ENCODE measurements at places on chromosomes 4 and X.

DNA sequence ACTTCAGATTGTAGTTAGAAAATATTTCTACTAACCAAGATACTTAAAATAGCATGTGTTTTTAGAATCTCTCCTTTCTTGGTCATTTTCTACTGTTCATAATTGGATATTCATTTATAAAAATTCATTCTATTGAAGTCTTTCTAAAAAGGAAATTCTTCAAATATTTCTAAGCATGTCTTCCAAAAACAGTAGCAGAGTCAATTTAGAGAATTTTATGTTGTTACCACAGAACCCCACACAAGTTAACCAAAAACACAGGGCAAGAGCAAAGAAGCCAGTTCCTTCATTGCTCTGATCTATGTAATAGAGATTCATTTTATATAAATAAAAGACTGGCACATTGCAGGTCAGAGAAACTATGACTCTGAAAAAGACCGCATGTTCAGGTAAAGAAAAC, 345.1 kb upstream of the PITX2 start:
- DNase-seq: no peak

DNA sequence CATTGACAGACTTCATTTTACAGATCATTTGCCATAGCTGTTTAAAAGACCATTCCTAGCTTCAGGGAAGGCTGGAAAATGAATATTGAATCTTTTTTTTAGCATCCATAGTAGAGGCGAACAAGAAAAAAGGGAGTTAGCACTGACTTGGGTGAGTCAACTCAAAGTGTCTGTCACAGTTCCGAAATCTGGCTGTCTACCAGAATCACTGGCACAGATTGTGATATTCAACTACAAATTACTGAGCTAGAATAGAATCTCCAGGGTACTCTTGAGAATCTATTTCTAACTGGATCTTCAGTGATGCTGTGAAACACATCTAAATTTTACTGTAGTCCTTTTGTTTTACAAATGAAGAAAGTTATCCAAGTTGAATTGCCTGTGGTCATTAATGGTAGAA, 31.5 kb downstream of the SEC24B start:
- no peak for DNase-seq

GRCh38 chrX:24536551-24536950, 71.5 kb downstream of the PDK3 start:
- DNase-seq: no peak

DNA sequence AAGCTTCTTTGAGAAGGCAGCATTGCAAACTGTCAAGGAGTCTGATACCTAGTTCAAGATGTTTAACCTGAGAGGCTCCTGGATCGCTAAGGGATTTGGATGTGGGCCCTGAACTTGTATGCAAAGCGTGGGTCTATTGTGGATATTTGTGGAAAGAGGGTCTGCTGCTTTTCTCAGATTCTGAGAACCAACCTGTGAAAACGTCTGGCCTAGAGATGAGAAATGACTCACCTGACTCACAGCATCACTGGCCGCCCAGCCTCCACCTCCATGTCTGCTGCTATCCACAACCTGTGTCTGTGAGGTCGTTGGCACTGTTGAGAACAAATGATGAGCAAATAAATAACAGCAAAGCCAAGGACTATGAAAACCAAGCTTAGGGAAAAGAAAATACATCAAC, 33.3 kb upstream of the PROM1 start:
- DNase-seq: no peak

- no peak for DNase-seq
Observed at GRCh38 chr4:121860121-121860520, 10.2 kb downstream of the BBS7 start.

- DNase-seq: no peak
Observed at GRCh38 chrX:13764281-13764680, 29.7 kb downstream of the OFD1 start.

DNA sequence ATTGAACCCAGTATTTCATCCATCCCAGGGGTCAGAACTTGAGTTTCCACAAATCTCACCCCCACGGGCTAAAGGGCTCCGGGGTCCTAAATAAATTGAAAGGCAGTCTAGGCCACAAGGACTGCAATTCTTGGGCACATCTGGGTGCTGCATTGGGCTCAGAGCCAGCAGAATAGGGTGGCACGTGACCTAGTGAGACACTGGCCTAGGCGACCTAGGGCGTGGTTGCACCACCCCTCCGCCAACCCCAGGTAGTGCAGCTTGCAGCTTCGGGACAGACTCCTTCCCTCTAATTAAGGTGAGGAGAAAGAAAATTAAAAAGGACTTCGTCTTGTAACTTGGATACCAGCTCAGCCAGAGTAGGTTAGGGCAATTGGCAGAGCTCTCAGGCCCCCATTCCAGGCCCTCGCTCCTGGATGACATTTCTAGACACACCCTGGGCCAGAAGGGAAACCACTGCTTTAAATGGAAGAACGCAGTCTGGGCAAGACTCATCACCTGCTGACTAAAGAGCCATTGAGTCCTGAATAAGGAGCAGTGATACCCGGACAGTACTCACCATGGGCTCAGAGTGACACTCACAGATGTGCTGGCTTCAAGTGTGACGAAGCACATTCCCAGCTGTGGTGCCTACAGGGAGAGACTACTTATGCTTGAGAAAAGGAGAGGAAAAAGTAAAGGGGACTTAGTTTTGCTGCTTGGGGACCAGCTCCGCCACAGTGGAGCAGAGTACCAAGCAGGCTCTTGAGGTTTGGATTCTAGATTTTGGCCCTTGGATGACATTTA, 735.4 kb downstream of the FSTL5 start:
- no peak for DNase-seq

DNA sequence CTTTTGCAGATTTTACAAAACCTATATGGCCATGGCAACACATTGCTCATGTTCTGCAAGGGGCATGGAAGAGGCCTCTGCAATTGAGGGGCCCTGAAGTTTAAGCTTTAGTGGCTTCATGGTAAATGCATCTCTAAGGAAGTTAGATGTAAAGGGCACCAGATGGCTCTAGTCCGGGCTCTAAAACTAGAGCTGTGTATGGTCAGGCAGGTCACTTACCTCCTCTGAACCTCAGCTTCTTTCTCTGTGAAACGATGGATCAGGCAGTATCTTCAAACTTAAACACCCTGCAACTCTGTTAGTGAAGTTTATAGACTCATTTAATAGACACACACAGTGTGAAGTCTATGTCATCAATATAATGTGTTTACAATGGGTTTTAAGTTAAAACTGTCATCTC, 10.0 kb downstream of the MAGEB17 start:
- DNase-seq: no peak

DNA sequence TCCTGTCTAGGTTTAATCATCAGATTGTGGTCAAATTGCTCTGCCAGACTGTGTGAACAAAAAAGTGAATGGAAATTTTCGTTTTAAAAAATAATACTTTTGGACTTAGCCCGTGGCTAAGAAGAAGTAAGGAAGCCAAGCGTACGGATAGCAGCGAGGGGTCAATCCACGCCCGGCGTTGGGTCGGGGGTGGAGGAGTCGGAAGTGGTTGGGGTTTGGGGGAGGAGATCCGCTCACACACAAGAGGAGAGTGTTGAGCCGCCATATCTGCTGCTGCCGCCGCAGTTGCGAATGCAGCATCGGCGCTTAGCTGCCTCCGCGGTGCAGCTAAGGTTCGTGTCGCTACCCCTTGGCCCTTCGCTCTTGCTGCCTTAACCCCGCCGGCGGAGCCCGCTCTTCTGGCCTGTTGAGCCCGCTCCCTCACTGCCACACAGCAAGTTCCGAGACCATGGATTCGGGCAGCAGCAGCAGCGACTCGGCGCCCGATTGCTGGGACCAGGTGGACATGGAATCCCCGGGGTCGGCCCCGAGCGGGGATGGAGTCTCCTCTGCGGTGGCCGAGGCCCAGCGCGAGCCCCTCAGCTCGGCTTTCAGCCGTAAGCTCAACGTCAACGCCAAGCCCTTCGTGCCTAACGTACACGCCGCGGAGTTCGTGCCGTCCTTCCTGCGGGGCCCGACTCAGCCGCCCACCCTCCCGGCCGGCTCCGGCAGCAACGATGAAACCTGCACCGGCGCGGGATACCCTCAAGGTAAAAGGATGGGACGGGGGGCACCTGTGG, at the start of gene GSPT2:
GSPT2 (plus strand) TSS at position 264 of the 779 bp plus-strand sequence; CDS start at position 449, 185 bp downstream.
- peak; percentile 53 for DNase-seq

- no peak for DNase-seq
Observed at GRCh38 chrX:138791551-138791950, 80.0 kb upstream of the FGF13 start.

- DNase-seq: no peak
Observed at GRCh38 chr4:108543359-108543968, 76.9 kb upstream of the RPL34 start.

GRCh38 chrX:69232945-69233344, 67.7 kb upstream of the PJA1 start:
- DNase-seq: no peak

DNA sequence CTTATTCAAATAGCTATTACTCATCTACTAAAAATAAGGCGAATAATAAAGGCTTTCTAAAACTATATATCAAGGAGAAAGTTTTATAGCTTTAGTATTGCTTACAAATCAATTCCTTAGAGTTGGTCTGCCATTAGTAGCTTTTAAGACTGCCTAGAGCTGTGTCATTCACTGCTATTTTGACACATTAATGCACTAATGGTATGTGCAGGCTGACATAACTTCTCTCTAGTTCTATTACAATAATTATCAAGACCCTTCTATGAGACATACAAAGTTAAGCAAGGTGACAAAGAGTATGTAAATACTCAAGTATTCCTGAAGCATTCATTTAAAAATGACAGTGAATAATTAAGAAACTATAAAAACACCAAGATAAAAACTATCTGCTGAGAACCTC, 625.3 kb downstream of the STPG2 start:
- no peak for DNase-seq

DNA sequence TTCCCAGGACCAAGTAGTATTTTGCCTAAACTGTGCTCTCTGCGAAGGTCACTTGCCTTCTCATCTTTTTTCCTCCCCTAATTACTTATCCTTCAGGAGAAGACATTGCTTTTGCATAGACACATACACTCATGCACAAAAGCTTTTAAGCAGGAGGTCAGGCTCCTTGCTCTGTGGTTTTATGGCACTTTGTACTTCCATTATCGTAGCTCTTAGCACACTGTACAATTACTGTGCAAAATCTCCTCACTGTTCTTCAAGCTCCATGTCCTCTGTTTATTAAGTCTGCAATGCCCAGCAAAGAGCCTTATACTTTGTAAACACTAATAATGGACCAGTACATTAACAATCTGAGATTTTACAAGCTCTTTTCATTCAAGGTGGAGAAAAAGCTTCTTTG, 188.4 kb upstream of the GNPDA2 start:
- DNase-seq: no peak

- no peak for DNase-seq
Observed at GRCh38 chr4:38123555-38123954, 163.4 kb downstream of the PTTG2 start.

- DNase-seq: no peak
Observed at GRCh38 chr4:143633833-143634232, 66.6 kb downstream of the FREM3 start.

DNA sequence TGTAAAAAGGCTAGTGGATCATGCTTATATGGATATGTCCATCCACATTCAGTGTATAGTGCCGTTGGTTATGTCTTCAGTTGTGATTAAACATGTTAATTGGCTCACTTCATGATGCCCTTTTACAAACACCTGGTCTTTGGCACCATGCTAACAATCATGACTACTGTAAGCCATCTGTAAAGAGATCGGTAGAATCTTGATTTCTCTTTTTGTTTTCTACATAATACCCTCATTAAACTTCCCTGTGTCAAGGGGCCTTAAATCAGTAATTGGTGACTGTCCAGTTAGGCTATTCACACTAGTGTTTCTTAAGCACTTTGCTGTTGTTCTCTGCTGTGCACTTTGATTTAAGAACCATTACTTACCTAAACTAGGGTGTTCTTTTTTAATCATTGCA, 475.2 kb downstream of the RPA4 start:
- no peak for DNase-seq

DNA sequence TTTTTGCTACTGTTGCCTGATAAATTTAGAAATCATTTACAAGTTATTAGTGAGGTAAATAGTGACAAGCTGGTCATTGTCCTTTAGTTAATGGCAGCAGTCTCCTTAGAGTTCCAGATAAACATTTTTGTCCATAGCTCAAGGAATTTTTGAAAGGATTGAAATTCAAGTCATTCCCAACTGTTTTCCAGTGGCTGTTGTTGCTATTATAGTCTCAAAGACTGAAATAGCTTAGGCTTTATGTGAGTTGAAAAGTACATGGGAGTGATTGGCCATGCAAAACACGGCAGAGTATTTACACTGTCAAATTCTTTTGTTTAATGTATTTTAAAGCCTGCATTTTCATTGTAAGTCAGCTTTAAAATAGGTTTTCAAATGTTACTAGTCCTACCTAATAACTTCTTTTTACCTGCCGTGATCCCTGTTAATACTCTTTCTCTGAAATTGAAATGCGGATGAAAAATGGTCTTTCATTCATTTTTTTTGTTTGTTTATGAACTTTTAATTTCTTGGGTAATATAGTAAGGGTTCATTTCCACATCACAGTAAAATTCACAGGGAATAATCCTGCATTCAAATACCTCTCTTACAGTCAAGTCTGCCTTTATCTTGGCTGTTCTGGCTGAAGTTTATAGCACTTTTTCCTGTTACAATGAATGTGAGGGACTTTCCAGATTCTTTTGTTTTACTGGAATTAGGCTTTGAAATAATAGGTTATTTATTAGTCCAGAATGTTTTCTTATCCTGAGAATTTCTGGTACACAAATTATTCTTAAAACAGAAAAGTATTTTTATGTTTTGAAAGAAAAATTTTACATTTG, 85.1 kb downstream of the PDLIM5 start:
- DNase-seq: no peak

DNA sequence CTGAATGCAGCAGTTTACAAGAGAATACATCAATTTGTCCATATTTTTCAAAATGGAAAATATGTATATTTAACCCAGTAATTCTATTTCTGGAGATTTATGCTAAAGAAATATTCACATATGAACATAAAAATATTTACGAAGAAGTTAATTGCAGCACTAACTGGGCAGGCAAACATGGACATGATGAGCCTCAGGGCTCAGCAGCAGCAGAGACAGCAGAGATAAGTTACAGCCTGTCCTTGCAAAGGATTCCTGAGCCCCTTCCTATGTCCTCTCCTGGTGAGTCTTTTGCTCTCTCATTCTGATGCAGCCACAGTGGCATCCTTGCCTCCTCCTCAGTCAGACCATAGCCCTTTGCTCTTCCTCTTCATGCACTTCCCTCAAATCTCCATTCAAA, 680.6 kb upstream of the CPEB2 start:
- DNase-seq: no peak

DNA sequence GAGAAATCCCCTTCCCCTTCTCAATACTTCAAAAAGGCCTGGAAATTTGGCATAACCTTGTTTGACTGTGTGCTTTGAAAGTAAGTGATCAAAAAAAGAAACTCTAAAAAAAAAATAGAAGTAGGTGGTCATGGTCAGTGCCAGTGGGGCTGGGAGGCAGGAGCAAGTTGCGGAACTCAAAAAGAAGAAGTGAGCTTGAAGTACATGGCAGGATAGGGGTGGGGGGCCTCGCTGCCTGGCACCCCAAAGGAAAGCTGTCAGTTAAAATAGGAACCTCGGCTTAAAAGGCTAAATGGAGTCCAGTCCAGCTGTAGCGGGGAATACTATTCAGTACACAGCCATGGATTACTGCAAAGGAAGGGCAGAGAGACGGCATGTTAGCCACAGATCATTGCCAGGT, 12.2 kb upstream of the NKRF start:
- DNase-seq: no peak
